Activated T-cell treated with anti-CD3 and anti-CD28 coated beads for 24 hours (primary cell): ENCODE measurements at places on chromosomes 7 and 10.
A peak's percentile ranks its signal among the peaks of the same experiment; 100 is the strongest.

DNA sequence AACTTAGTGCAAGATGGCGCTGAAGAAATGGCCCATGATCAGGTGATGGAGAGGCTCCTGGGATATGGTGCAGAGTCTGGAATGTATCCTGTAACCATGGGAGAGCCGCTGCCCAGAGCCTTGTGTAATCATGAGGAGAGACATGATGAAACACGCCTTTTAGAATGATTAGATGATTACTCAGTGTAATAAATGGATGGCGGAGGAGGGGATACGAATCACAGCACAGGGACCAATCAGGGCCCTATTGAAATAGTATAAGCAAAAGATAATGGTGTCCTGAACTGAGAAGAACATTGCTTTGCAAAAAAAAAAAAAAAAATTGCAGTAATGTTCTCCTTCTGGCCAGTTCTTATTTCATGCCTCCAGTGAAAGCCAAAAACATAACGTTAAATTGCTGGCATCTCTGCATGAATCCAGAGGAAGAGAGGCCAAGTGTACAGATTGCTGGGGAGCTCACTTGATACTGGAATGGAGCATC lies 668.5 kb upstream of the AUTS2 start:
- DNase-seq, result no peak

GRCh38 chr7:130471974-130472373 lies 19.9 kb upstream of the MEST start:
- DNase-seq, result no peak

GRCh38 chr10:127534074-127534473 lies 15.0 kb upstream of the NPS start:
- DNase-seq, result no peak

DNA sequence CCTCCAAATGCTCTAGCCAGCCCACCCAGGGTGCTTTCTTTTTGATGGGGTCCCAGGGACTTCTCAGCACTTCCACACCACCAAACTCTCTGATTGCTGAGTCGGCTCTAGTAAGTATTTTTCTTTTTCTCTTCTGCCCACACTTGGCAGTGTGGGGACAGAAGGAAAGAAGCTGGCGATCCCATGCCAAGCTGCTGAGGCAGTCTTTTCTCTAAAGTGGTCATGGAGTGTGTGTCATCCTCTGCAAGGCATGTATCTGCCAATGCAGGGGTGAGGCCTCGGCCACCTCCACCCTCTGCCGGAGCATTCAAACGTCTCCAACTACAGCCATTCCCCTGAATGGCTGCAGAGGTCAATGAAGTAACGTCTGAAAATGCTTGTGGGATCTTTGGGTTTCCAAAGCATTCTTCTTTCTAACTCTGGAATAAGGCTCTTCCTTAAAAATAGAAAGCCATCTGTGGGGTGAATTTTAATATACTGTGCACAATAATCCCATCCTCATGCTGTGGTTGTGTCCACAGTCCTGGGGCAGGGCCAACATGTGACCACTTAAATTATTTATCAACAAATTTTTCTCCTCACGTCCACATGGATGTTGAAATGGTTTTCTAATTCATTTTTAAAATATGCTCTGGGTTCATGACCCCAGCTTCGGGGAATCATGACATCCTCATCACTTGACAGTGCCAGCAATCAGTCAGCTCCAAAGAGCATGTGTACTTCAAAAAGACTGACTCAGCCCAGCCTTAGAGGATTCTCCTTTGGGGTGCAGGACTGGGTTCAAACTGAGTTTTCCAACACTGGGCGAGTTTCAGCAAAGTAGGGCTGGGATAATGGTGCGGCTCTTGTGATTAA lies 171.3 kb upstream of the ITGB1 start:
- no peak for DNase-seq

DNA sequence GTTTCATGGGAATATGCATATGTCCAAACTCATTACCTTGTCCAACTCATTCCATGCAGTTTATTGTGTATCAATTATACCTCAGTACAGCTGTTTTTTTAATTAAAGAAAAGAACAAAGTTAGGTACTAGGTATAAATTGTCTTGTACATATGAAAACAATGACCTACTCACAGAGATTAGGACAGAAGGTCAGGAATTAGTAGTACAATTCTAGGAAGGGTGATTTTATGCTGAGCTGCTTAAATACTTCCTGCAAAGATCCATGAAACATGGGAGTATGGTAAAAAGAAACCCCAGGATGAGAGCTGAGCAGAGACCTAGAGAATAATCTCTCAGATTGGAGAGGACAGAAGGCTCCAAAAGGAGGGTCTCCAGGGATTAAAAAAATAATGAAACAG lies 13.8 kb upstream of the KDM7A start:
- no peak for DNase-seq

DNA sequence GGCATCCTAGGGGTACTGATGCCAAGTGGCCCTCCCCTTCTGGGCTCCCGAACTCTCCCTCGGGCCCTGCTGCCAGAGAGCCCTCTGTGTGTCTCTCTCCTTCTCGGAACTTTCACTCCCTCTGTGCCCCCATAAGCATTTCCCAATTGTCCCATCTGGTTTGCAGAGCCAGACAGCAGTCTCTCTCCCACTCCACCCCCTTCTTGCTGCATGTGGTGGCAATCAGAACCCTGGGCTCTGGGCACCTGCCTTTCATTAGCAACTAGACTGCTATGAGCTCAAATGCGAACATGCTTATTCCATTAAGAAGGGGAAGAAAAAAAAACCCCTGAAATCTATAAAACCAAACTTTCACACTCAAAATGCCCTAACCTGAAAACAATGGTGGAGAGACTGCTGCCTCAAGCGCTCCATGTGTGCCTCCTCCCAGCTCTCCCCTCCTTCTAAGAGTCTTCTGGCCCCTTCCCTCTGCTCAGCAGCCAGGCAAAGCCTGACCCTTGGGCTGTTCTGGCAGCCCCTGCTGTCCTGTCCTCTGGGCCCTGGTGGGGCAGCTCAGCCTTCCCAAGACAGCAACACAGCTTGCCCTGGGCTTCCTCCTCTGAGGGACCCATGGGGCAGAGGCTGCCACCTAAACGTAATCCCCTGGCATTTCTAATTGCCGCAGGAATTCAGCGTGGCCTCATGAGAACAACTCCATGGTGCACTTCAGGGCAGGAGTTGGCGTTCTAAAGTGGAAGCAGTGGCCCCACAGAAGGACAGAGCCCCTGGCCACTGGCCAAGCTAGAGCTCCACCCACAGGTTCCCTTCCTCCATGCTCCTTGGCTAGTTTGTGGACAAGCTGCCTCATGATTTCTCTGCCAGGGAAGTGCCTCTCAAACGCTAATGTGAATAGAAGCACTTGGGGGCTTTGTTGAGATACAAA lies 415.4 kb downstream of the PLXNA4 start:
- no peak for DNase-seq

GRCh38 chr7:104807671-104808070 lies 206.3 kb upstream of the KMT2E start:
- DNase-seq, result no peak

DNA sequence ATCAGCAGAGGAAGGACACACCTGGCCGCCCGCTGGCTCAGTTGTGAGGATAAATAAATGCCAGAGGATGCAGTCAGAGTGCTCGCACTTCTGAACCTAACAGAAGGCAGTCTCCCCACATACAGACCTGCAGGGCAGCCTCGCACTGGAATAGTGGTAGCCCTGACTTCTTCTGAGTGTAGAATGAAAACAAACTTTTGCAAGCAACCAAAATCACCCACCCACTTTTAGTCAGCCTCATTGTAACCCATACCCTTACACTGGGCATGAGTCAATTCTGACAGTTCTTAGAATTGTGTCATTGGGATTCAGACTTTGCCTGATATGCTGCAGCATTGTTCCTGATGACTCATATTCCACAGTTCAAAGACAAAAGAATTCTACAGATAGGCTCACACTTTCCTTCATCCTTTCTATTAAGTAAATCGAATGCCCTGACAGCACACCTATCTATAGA lies 167.0 kb upstream of the CDK1 start:
- peak; percentile 20 for DNase-seq

DNA sequence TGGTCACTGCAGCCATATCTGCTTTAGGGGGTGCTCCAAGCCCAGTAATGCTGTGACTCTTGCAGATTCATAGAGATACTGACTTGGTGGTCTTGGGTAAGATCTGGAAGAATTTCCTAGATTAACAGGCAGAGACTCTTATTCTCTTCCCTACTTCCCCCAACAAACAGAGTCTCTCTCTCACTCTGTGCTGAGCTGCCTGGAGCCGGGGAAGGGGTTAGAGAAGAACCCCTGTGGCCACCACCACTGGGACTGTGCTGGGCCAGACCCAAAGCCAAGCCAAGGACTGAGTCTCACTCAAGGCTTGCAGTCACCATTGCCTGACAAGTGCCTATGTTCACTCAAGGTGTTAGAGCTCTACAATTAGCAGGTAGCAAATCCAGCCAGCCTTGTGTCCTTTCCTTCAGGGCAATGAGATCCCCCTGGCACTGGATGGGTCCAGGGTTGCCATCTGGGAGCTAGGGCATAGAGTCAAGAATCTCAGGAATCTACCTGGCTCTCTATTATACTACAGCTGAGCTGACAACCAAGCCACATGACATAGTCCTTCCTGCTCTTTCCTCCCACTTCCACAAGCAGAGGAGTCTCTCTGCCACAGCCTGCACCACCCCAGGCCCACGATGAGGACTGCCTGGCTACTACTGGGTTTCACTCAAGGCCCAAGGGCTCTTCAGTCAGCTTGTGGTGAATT lies 41.4 kb upstream of the TECTB start:
- no peak for DNase-seq
